ENCODE measurements at places on chromosomes 3 and 15.

DNA sequence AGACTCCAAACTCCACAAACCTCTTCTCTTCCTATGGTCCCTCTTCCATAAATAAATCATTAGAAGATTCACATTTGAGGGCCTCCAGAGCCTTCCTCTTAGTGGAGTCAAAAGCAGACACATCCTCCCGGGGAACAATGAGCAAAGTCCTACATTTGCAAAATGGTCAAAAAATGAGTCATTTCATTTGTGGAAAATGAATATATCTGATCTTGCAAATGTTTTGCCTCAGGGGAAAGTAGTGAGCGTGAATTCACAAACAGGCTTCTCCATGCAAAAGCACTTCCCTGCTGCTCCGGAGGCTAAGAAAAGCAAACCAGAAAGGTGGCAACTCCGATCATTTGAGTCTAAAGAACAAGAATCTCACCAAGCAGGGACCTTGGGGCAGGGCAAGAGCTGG lies 86.7 kb upstream of the IQSEC1 start:
- no peak for DNase-seq

- DNase-seq: no peak
These were observed 66.9 kb upstream of the MYO5C start for GRCh38 chr15:52362497-52362896.

DNA sequence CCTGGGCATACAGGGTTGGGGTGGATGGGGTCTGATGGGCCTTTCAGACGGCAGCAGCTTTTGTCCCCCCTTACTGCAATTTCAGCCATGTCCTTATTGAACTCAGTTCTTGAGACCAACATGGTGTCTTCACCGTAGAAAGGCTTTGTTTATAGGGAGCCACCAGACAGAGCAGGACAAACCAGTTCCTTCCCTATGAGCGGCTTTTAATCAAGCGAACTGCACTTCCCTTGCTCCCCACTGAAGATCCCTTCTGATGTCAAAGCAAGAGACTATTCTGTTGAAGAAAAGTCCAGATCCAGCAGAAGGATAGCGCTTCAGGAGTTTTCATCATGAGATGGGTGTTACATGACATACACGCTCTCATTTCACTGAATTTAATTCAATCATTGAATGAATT lies 100.4 kb downstream of the CD47 start:
- no peak for DNase-seq

GRCh38 chr15:74653426-74654102 lies 37.9 kb downstream of the CLK3 start:
- no peak for DNase-seq

DNA sequence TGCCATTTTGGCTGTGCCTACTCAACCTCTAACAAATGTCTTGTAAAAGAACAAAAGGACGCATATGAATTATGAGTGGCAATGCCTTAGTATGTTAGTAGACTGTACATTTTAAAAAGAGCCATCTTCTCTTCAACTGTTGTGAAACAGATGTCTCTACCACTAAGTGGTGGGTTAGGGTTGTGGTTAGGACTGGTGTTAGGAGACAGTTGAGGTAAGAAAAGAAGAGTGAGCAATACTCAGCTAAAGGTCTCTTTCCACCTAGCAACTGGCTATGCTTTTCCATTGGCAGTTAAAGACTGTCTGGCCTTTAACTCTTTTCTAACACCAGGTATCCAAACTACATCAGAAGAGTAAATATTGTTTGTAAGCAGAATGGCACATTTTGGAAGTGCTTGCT lies 221.7 kb upstream of the TBC1D5 start:
- no peak for DNase-seq

GRCh38 chr3:149898771-149899170 lies 71.9 kb downstream of the PFN2 start:
- DNase-seq: no peak

- DNase-seq: no peak
These were observed 871.1 kb downstream of the PDCD6IP start for GRCh38 chr3:34669490-34669889.

GRCh38 chr3:125001557-125002413 lies 54.0 kb downstream of the HEG1 start:
- DNase-seq: no peak

GRCh38 chr15:43531018-43531670 lies 13.7 kb downstream of the MAP1A start:
- DNase-seq: no peak

DNA sequence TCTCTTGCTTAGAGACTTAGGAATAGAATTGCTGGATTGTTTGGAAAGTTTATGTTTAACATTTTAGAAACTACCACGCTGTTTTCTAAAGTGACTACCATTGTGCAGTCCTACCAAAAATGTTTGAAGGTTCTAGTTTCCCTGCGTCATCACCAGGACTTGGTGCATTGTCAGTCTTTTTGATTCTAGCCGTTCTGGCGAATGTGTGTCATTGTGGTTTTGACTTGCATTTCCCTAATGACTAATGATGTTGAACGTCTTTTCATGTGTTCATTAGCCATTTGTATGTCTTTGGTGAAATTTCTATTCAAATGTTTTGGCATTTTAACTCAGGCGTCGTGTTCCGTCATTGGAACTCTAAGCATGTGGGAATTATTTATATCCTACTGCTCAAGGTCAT lies 58.0 kb downstream of the CHD2 start:
- DNase-seq: peak; percentile 59

GRCh38 chr3:193998123-193998448 lies 137.9 kb upstream of the HES1 start:
- DNase-seq: no peak

- DNase-seq: no peak
These were observed 169.1 kb upstream of the NSMCE3 start for GRCh38 chr15:29438703-29439055.

DNA sequence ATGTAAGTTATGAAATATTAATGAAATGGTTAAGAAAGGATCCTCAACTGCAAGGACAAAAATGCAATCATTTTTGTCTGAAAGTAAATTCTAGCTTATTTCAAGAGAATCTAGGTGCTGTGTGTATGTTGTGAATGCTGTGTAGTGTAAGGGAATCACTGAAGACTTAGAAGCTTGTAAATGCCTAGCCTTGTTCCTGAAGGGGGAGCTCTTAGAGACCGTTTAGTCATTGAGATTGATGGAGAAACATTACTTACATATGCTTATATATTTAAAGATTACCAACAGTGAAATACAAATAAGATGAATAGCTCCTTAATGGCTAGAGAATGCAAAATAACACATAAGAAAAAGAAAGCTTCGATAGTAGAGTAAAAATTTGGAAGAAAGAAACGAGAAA lies 67.9 kb downstream of the CNTN4 start:
- DNase-seq: no peak

DNA sequence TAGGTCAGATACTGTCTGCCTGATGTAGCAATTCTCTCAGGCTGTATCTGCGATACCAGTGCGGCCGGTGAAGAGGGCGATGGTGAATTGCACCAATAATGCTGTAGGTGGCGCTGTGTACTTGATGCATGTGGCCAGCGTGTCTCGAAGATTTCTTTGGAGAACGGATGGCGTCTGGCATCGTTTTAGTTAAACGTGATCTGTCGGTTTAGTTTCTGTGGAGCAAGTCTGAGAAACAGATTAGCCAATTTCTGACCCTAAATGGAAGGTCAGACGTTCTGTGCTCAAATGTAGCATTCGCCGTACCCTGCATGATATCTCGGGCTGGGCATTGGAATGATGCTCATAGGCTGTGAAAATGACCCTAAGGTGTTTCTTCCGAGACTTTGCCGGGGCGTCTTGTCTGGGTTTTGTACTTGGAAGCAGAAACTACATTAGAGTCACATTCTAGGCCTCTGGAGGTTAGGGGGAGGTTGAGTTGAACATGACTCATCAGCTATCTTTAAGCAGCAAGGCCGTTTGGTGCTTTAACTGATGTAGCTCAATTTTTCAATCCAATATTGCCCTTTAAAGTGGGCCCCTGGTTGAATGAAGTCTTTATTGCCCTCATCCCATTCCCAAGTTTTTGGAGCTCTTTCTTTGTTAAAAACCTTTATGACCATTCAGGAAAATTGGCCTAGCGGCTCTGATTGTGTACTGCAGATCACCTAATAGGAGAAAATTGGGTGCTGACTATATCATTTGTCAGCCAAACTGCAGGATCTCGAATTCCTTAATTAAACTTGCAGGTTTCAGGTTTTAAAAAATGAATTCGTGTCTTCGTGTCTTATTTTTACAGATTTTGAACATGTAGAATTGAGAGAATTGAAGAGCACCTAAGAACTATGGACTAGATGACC lies 80.0 kb downstream of the SQOR start:
- DNase-seq: peak; percentile 29

GRCh38 chr3:64398476-64398875 lies 173.2 kb upstream of the PRICKLE2 start:
- no peak for DNase-seq

DNA sequence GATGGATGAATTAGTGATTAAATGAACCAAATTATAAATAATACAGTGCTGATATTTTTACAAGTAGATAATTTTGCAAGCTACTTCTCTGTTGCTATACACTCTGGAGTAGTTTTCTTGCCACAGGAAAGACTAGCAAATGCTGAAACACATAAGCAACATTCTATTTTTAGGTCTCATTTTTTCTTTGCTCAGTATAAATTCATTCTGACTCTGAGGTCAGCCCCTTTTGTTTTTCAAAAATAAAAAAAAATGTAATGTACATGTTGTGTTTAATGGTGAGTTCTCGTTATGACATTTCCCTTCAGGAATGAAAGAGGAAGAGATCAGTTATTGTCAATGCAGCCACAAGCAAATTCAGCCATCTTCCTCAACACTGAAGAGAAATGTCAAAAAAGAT lies 24.9 kb downstream of the GJD2 start:
- DNase-seq: no peak

DNA sequence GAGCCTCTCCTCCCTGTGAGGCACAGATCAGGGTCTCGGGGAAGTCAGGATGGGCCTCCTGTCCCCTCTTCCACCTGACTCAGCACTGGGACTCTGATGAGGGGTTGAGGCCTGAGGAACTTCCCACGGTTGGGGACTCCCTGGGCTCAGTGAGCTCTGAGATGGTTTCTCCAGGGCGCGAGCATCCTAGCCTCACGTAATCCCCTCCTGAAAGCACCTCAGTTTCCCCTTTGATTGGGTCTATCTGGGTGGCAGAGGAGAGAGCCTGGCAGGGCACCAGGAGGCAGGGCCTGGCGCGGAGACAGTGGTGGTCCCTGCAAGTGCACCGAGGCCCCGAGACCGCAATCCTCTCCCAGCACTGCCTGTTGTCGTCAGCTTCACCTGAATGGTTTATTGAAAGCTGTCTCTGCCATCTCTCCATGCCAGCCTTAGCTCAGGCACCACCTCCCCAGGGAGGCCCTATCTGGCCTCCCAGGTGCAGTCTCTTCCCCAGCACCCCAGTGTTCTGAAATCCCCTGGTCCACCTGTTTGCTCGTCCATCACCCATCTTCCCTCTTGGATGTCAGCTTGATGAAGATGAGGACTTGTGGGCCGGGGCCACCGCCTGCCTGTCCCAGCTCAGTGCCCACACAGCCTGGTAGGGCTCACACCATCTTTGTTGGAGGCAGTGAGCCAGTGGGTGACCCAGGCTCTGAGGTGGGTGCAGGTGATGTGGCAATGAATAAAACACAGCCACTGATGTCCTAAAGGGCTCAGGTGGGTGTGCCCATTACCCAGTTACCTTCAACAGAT lies 52.2 kb upstream of the PCSK6 start:
- no peak for DNase-seq

DNA sequence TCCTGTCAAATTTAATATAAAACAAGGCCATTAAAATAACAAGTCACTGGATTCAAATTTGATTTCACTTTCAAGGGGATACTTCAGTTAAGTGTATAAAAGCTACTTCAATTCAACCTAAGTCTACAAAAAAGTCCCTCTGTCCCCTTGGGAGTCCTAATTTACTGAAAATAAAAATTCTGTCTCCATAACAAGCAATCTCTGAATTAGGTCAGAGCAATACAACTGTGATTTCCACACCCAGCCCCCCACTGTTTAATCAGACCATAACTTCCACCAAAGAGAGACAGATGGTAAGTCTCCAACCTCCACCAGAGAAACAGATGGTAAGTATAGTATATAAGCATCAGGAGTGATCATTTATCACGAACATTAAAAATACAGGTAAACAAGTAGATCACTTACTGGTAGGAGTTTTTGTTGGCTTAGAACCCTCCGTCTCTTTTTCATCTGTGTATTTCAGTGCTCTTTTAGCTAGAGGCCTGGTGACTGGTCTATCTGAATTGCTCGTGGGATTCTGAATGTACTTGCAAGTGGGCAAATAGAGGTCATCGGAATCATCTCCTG lies 12.1 kb downstream of the SGO1 start:
- no peak for DNase-seq

DNA sequence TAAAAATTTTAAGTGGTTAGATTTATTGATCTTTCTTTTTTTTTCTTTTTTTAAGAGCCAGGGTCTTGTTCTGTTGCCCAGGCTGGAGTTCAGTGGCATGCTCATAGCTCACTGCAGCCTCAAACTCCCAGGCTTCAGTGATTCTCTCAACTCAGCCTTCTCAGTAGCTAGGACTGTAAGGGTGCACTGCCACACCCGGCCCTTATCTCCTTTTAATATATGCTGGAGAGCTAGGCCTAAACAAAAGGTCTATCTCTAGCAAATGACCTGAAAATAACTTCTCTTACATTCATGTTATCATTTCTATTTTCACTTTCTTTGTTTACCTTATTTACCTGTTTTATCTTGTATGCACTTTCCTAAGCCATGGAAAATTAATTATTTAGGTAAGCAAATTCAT lies 35.2 kb upstream of the MELTF start:
- DNase-seq: no peak

DNA sequence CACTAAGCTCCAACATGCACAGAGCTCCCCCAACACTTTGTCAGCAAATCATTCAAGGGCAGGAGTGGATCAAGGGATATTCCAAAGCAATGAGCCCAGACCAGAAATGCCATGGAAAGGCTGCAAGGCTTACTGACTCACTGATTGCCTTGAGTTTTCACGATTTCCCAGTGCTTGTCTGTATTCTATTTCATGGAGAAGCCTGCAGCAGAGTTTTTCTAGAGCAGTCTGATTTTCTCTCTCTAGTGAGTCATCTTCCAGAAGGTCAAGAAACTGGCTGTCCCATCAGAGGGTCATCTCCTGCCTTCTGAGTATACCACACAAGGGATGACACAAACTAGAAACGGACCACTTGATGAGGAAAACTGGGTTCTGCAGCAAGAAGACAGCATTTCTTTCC lies 16.5 kb downstream of the LMCD1 start:
- DNase-seq: no peak

DNA sequence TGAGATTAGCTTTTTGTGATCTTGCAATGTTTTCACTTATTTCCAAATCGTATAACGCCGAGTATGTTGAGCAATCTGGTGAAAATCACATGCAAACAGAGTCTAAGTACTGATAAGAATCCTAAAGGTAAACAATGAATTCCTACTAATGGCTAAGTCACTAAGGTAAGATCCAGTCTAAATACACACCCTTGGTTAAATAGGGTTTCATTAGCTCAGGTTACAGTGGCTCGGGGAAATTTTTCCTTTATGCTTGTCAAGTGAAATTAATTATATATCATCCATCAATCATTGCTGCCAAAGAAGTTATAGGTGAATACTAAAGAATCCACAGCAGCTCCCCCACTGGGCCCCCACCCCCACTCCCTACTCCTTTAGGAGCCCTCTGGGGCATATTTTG lies 139.3 kb downstream of the SOX2 start:
- no peak for DNase-seq

GRCh38 chr3:31911643-31912042 lies 69.4 kb downstream of the OSBPL10 start:
- DNase-seq: no peak

GRCh38 chr3:124969963-124970722 lies 35.6 kb upstream of the MUC13 start:
- no peak for DNase-seq
